ENCODE measurements at places on chromosomes 11 and 22.

GRCh38 chr11:69096473-69096872 lies 47.7 kb downstream of the TPCN2 start:
- DNase-seq: no peak

GRCh38 chr11:18282626-18283025 lies 16.6 kb downstream of the SAA1 start:
- DNase-seq: no peak

DNA sequence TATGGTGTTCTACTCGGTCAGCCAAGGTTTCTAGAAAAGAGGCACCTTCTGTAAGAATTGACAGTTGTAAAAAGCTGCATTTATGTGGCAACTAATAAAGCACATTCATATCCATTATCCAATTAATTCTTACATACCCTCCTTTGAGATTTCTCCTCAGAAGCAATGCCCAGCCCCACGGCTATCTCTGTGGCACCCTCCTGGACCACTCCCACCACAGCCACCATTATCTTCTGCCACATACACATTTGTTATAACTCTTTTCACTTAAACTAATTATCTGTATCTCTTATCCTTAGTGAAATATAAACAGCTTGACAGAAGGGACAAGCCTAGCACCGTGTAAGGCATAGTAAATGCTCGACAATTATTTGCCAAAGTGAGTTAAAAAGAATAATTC lies 48.5 kb downstream of the PAK1 start:
- no peak for DNase-seq

- no peak for DNase-seq
Measured at GRCh38 chr11:118265954-118266353, 1.9 kb upstream of the MPZL2 start.

DNA sequence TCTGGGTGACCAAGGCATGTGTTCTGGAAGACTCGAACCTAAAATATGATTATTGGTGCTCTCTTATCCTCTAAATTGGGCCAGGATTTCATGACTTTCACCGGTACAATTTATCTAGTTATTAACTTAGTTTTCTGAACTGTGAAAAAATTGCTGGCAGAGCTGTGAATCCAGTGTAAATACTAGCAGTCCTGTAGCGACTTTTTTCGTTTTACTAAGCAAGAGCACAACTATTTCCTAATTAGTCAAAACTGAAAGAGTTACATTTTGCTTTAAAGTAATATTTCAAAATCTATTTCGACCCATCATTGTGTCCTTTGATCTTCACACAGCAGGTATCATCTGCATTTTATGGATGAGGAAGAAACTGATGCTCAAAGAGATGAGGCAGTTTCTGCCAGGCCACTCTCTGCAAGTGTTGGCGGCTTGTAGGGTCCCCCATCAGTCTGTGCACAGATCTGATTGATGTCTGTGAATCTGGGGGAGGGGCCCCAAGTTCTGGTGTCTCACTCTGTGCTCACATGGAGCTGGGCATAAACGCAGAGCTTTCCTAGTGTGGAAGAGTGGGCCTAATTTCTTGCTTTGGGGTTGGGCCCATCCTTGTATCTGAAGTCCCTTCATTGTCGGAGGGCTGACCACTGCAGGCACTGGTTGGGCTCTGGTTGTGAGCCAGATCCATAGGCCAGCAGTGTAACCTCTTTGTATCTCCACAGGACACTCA lies 1.4 kb upstream of the TRMT2A start:
- DNase-seq: no peak

DNA sequence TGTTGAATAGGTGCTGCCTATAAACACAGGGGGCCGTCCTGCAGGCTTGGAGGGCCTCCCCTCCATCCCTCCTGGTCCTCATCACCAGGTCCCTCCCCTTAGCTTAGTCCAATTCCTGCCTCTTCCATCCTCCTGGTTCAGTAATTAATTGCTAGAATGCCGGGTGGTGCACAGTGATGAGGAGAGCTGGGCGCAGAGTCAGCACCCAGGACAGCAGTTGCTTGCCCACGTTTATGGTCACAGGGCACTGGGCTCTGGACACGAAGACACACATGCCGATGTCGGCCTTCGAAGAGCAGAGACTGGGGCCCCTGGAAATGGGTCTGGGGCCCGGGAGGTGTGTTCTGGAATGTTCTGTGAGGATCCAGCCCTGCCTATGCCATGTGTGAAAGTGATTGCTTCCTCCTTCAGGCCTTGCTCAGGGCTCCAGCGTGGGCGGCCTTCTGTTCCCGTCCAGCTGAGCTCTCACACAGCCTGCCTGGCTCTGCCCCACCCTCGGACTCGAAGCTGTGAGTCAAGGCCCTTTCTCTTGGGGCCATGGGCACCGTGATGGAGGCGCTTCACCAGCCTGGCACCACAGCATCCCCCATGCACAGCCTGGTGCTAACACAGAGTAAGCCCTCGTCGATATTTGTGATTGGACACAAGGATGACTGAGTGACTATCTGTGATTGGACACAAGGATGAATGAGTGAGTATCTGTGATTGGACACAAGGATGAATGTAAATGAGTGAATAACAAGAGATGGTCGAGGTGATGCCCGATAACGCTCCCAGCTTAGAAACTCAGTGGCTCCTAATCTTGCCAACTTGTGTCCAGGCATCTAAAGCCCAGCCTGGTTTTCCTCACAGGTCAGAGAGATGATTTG lies 884.7 kb downstream of the BRD1 start:
- DNase-seq: no peak

DNA sequence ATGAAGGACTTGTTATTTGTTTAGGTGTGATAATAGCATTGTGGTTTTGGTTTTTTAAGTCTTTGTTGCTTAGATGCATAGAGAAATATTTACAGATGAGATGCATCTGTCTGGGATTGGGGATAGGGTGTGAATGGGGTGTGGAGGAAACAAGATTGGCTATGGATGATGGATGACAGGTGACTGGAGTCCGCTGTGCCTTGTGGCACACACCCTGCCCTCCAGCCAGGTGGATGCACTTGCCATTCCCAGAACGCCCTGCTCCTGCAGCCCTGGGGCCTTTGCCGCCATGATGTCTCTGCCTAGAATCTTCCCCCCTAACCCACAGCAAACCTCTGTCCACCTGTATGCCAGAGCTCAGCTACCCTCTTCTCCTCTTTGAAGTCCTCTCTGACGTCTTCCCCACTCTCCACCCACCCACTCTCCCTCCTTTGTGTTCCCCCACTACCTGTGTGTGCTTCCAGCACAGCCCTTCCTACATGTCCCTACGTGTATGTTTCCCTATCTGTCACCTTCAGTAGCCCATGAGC lies 54.7 kb downstream of the WNT11 start:
- no peak for DNase-seq

- DNase-seq: no peak
Measured at GRCh38 chr11:22477312-22477711, 139.1 kb downstream of the SLC17A6 start.
